ENCODE measurements at places on chromosomes 12 and 14.
A peak's percentile ranks its signal among the peaks of the same experiment; 100 is the strongest.

- peak; percentile 63 for DNase-seq
Observed at GRCh38 chr12:6195665-6196535, 4.3 kb upstream of the CD9 start.

- no peak for DNase-seq
Observed at GRCh38 chr14:20998674-20999366, at the start of gene SLC39A2. TSS of gene SLC39A2 (plus strand) at chr14:20999293. CDS start at chr14:20999447, 154 bp downstream.

- DNase-seq = no peak
Observed at GRCh38 chr14:50312734-50313054, 570 bp downstream of the DMAC2L start.

GRCh38 chr12:15274561-15274967 lies 47.7 kb upstream of the PTPRO start:
- DNase-seq = no peak

DNA sequence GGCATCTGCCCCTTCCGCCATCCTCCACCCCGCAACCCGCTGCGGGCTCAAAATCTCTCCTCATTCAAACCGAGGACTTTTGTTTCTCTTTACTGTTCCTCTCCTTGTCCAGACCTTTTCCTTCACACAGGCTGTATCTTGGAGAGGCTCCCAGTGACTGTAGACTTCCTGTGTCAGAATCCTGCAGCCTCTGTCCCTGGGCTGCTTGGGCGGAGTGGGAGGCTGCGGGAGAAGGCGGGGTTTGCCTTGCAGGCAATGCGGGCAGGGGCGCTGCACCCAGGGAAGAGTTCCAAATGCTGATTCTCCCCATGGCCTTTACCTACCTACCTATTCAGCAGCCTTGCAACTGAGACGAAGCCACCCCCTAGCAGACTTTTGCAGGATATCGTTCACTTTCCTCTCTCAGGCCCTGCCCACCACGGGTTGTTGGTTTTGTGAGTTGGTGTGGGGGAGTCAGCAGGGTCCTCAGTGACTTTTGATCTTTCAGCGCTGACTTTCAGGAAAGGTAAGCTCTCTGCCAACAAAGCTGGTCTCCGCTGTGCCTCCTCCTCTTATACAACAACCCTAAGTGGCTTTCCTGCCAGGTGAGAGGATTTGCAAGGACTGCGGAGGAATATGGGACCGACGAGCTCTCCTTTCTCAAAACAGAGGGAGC lies 79.0 kb upstream of the KCNA1 start:
- DNase-seq = no peak

DNA sequence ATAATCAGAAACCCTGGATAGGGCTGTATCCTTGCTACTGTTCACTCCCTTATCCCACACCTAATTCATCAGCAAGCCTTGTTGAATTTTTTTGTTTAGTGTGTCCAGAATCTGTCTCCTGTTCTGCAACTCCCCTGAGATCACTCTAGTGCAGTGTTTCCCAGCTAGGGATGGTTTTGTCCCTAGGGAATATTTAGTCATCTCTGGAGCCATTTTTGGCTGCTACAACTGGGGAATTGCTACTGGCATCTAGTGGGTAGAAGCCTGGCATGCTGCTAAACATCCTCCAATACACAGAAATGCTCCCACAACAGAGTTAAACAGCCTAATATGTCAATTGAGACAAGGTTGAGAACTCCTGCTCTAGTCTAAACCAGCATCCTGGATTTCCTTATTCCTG lies 248.0 kb downstream of the NPAS3 start:
- no peak for DNase-seq

All from stimulated activated CD4-positive, alpha-beta T cell treated with anti-CD3 and anti-CD28 coated beads, Interleukin-1b, Interleukin-23, amount 100 ng/mL, for 24 hours (primary cell).